ENCODE measurements at places on chromosomes 16 and 17. TPM values are rescaled to one million over a fixed set of nuclear protein-coding genes. Genes with fewer than 3 reads are reported as not detected.

RPL13 gene
- 2,057 TPM for total RNA-seq

TMC7 gene
- 0.69 TPM for total RNA-seq

CD68 gene
- total RNA-seq: 5.6 TPM

MPV17L gene
- 0.23 TPM for total RNA-seq

C17orf100 gene
- total RNA-seq: 0.59 TPM

SLC5A10 gene
- total RNA-seq: not detected

TBC1D3C gene
- total RNA-seq: not detected

C1QL1 gene
- total RNA-seq: not detected

HOXB6 gene
- 5.3 TPM for total RNA-seq

KRT40 gene
- not detected for total RNA-seq

PRM2 gene
- not detected for total RNA-seq

SRL gene
- not detected for total RNA-seq

RNU2-1 gene
- total RNA-seq: not detected

KLHL10 gene
- 0.28 TPM for total RNA-seq

OTOP2 gene
- not detected for total RNA-seq

NPIPA3 gene
- 0.59 TPM for total RNA-seq

PPM1E gene
- under 0.01 TPM for total RNA-seq

NPW gene
- 0.65 TPM for total RNA-seq

CES5A gene
- not detected for total RNA-seq

STH gene
- not detected for total RNA-seq
